ENCODE measurements at places on chromosomes 5 and 9. TPM values are rescaled to one million over a fixed set of nuclear protein-coding genes. Genes with fewer than 3 reads are reported as not detected.

- DNase-seq = no peak
- no peaks in the 10 kb centered on the region for H3K4me1 ChIP-seq
- no peak overlapping the region for H3K27ac ChIP-seq
- no peak overlapping the region for H3K4me3 ChIP-seq
Observed at GRCh38 chr5:95134326-95134725, 150.6 kb downstream of the MCTP1 start.

DNA sequence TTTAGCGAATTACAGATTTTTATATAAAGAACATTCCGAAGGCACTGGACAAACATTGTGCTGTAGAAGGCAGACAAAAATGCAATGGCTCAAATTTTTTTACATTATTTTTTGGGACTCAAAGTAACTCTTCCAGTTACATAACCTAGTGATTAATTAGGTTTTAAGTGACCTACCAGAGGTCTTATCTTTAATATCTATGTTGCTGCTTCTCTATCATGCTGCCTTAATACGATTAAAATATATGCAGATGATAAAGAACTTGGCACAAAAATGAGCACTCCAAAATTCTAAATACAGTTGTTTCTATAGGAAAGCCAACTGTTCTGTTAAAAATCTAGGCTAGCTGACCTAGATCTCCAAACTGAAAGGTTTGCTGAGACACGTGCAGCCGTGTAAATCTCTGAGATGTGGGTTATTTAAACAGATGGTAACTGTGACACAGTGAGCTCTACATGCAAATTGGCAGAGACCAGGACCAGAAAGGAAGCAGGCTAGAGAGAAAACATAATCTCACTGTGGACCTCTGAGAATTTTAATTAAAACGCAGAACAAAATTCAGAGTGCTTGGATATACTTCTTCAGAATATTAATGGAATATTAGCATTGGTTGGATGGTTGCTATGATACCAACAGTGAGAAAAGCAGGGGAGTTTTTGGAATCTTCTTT, 56.2 kb downstream of the CAMK4 start:
- no peak for DNase-seq
- H3K4me1 ChIP-seq = no peaks in the 10 kb centered on the region
- H3K36me3 ChIP-seq = no peaks in the 10 kb centered on the region
- H3K27me3 ChIP-seq = no peaks in the 10 kb centered on the region
- H3K4me3 ChIP-seq = no peak overlapping the region
- H3K27ac ChIP-seq = no peak overlapping the region

DNA sequence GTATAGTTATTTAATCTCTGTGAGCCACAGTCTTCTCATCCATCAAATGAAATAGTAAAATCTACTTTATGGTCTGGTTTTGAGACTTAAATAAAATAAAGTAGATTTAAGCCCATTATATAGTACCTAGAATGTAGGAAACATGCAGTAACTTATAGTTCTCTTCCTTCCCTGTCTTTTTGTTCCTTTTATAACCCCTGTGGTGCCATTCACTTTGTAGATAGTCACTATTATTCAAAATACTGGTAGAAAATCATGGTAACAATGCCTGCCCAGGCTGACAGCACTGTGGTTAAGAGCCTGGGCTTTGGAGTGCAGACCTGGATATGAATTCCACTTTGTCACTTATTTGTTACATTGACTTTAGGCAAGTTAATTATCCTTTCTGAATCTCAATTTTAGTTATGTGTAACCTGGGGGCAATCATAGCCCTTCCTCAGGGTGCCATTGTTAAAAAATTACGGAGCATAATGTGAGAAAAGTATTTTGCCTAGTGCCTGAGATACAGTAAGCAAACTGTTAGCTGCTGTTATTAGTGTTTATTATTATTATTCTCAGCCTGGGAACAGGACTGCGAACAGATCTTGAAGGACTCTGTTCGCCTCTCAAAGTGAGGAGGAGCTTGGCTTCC, 100.4 kb downstream of the RALGPS1 start:
- no peak overlapping the region for H3K4me3 ChIP-seq
- H3K36me3 ChIP-seq = no peaks in the 10 kb centered on the region
- DNase-seq = no peak
- H3K4me1 ChIP-seq = no peaks in the 10 kb centered on the region

The PCDHGA6 gene
- total RNA-seq = 0.40 TPM

The F12 gene
- not detected for total RNA-seq

GRCh38 chr9:112168197-112168596, 6.9 kb downstream of the SUSD1 start:
- DNase-seq = no peak
- peaks cover 9% of the 10 kb centered on the region for H3K36me3 ChIP-seq
- H3K27ac ChIP-seq = peak overlapping the region; percentile 34
- H3K4me1 ChIP-seq = peaks cover 73% of the 10 kb centered on the region
- H3K4me3 ChIP-seq = peak overlapping the region; percentile 50
- no peaks in the 10 kb centered on the region for H3K27me3 ChIP-seq

Measured in natural killer cell treated with Interleukin-12 subunit alpha and Interleukin-12 subunit beta and Interleukin-15 and Interleukin-18, amount 100 ng/mL, for 72 hours (primary cell).